ENCODE measurements at places on chromosomes 5 and 9.

DNA sequence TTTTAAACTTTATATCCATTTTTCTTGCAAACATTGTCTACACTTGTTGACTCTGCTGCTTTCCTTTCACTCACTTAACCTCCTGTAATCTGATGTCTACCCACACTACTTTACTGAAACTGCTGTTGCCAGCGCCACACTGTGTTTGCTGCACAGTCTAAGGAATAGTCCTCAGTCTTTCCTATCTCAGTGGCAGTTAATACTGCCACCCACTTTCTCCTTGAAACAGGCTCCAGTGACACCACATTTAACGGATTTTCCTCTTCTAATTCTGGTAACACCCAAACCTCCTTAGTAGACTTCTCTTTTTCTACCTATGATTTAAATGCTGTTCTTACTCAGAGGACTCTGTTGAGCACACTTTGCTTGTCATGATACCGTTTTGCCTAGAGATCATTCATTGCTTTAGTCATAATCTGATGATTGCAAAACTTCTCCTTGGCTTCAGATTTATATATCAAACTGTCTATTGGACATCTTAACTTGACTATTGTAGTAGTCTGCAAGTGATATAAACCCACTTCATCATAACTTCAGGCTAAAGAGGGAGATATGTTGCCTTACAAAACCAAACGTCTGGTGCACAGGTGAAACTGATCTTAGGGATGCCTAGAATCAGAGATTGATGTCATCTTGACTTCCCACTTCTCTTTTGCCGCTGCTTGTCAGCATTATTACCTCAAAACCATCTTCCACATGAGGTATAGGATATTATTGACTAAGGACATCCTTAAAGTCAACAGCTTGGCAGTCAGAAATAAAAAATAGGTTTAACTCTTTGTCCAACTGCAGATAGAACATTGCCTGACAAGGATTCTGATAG is 94.1 kb downstream of the CDC42SE2 start:
- no peak for DNase-seq

- DNase-seq = no peak
These were observed 8.4 kb upstream of the RUSC2 start for GRCh38 chr9:35481347-35481975.

DNA sequence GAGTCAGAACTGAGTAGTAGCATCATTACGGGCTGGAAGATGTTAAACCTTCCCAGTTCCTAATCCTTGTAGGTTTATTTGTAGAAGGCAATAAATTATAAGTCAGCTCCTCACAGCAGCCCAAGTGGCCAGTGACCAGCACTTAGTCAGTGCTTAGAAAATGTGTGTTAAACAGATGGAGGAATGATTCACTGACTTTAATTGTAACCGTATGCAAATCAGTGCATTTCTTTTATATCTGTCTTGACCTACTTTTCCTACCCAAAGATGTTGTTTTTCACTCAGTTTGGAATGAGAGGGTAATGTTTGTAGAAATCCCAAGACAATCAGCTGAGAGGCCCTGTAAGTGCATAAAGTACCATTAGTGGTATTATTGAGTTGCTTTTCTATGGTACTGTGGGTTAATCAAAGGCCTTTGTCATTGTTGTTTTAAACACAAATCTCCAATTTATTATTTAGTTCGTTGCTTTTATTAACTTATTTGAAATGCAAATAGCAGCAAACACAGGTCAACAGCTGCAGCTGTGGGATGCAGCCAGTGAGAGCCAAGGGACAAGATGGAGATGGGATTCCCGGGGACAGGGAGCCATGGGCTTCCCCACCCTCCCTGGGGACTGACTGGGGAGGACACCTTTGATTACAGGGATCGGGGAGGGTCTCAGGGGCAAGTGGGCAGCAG is 49.8 kb downstream of the MAP1B start:
- no peak for DNase-seq

DNA sequence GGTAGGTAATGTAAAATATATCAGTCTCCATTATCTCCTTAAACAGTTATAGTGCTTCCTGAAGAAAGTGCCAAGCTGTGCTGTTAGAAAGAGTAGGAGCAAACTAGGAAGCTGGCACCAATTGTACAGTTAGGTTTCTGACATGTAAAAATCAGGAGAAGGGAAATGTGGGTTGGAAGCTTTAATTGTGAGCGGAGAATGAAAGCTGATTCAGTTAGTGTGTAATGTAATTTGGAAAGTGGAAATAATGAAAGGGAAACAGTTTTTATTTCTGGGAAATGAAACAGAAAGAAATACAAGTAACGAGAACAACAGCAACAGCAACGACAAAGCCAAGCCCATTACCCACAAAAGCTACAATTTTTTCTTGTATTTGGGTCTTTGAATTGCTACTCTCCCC is 48.8 kb upstream of the JAK2 start:
- DNase-seq = no peak

DNA sequence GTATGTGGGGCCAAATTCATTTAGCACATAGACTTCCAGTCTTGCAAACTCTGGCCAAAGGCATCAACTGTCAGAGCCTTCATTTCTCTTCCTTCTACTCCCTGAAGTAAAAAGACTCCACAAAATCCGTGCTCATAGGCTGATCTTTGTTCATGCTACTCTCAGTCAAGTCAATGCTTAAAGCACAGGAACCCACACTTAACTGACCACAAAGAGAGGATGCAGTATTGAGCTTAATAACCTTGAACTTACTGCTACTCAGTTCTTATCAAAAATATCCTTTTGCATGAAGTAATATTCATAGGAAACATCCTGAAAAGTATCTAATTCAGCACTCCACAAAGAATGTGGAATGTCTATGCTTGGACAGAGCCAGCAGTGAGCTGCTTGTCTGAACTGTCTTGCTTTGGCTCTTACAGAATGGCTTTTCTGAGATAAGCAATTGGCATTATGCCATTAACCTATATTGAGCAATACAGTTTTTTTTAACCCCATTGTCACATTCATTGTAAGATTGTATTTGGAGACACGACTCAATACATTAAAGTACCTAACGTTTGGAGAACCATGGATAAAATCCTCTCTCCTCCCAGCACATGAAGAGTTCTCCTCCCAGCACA is 21.7 kb downstream of the LPAR1 start:
- DNase-seq = no peak

DNA sequence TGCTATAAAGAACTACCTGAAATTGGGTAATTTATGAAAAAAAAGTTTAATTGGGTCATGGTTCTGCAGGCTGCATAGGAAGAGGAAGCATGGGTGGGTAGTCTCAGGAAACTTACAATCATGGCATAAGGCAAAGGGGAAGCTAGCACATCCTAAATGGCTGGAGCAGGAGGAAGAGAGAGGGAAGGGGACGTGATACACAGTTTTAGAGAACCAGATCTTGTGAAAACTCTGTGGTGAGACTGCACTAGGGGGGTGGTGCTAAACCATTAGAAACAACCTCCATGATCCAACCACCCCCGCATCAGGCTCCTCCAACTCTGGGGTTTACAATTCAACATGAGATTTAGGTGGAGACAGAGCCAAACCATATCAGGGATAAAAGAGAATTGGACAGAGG is 624.2 kb downstream of the PRR16 start:
- no peak for DNase-seq

DNA sequence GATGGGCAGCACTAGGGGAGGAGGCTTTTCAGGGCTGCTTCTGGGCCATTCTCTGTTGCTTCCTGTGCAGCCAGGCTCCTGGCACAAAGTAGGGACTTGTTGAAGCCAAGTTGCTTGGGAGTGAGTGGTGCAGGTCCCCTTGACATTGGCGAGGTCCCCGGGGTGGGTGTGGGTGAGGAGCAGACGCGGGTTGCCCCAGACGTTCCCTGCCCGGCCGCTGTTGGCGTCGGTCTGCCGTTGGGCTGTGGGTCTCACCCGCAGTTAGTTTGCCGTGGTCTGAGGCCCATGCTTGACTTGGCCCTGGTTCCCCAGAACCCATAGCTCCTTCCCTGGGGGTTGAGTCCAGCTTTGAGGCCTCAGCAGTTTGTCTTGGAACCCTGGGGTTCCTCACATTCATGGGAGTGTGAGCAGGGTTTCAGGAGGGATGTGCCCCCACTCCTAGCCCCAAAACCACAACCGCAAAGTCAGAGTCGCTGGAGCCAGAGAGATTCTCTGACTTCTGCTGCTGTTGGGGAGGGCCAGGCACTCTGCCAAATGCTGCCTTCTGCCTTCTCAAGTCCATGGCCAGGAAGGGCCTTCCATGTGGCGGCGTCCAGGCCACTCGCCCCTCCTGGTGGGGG is 77.5 kb downstream of the RXRA start:
- DNase-seq = peak; percentile 33

- no peak for DNase-seq
These were observed 82.4 kb upstream of the IFNK start for GRCh38 chr9:27441741-27442070.

GRCh38 chr5:89117124-89117644 is 234.2 kb upstream of the MEF2C start:
- peak; percentile 26 for DNase-seq

DNA sequence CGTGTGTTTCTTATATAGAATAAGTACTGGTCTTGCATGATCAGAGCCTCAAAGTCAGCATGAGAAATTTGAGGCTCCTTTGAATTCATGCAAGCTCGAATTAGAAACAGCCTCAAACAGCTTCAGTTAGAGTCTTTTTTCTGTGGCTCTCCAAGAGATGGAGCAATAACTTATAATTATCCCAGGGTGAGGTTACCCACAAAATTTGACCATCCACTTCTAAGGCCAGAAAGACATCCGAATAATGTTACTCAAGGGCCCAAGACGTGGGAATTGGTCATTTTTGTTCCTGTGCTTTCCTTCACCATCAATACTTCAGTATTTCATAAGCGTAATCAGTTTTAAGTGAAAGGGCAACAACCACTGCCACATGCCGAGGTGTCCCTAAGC is 89.7 kb downstream of the DAPK1 start:
- no peak for DNase-seq

- no peak for DNase-seq
These were observed 4.5 kb upstream of the RPL26L1 start for GRCh38 chr5:172954751-172955159.

DNA sequence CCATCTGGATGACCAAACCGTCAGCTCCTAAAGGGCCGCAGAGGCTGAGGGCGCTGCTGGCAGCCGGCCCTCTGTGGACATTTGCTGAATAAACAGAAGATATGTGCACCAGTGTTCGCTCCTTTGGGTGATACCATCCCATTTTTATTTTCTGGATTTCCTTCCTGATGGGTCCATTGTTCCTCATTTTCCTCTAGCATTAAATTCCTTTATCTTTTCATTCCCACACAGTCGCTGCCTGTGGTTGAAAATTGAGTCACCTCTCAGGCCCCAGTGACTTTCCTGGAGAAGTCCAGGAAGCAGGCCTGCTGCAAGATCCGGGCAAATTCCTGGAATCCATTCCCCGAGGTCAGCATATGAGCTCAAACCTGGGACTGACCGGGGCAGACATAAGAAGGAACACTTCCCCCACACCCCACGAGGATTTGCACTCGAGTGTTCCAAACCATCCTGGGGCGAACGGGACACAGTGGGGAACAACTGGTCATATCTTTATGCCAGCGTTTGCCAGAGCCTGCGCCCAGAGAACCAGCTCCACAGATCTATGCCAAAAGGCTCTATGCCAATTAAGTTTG is 86.7 kb upstream of the PCA3 start:
- no peak for DNase-seq

- no peak for DNase-seq
These were observed 62.8 kb upstream of the KLF9 start for GRCh38 chr9:70477146-70477745.

DNA sequence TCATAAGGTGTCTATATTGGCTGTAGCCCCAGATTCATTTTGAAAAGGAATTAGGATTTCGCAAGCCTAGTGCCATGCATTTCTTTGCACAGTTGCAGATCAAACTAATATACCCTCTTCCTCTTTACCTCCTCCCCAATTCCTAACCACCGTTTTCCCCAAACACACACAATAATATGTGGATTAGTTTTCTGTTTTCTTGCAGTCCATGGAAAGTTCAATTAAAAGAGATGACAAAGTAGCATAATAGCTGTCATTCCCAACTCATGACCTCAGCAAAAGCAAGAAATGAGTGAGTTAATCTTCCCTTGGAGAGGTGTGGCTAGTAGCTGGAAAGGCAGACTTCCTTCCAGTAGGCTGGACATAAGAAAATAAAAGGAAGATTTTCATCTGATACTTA is 349.1 kb downstream of the TMEM232 start:
- no peak for DNase-seq

DNA sequence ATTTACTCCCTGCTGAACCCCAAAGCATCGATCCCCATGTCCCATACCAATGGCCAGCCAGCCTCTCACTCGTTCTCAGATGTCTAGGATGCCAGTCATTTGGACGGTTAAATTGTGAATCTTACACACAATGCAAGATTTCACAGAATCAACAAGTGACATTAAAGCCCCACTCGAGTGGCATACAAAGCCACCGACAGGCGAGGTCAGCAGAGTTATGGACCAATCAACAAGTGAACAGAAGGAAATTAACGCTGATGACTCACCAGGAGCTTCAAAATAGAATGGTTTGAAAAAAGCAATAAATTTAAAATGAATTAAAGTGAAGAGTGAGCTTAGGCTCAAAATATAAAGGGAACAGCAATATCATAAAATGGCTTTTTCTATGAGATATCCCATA is 8.2 kb upstream of the RUFY1 start:
- no peak for DNase-seq

GRCh38 chr5:60521376-60522291 is 178.3 kb downstream of the DEPDC1B start:
- DNase-seq = peak; percentile 25

- DNase-seq = no peak
These were observed 25.8 kb downstream of the PCDH1 start for GRCh38 chr5:141852448-141852847.

DNA sequence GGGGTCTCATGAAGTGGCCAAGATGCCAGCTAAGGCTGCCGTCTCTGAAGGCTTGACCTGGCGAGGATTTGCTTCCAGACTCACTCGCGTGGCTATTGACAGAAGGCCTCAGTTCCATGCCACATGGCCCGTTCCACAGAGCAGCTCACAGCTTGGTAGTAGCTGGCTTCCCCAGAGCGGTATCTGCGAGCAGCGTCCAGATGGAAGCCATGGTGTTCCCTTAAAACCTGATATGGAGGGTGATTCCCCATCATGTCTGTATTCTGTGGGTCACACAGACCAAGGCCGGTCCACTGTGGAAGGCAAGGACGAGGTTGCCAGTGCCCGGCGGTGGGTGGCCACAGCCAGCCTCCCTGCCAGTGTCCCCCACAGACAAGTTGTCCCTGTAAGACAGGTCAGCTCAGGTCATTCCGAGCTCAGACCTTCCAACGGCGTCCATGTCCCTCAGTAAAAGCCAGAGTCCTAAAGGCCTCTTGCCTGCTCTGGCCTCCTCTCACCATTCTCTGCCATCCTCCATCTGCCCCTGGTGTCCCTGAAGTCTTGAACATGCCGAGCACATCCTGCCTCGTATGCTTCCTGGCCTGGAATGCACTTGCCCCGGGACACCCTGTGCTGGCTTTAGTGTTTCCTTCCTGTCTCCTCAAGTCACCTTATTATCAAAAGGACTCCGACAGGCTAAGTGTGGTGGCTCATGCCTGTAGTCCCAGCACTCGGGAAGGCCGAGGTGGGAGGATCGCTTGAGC is 61.3 kb upstream of the LRRTM2 start:
- DNase-seq = no peak

- DNase-seq = no peak
These were observed 9.7 kb downstream of the GRIN1 start for GRCh38 chr9:137148661-137149060.

Measured in GM19239 (cell line).